Body of pancreas (tissue), 4 donors: ENCODE measurements at places on chromosomes 4 and X.

DNA sequence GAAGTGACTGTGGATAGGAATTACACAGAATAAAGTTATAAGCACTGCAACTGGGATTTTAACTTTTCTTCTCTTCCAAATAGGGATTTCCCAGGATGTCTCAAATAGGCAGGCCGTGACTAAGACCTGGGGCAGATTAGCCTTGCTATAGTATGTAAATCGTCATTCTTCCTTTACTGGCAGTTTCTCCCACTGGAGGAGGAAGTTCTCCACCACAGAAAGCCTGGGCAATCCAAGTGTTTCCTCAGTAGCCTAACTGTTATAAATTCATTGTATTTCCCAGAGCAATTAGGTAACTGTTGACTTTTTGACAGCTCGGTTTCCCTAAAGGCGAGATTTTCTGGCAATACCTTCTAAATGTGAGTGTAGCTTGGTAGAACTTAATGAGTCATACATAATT is at the start of gene TNIP3:
Gene TNIP3 (minus strand): TSS at position 31 of the 400 bp plus-strand sequence. CDS start 196 bp downstream, outside the sequence.
- no peak for DNase-seq

GRCh38 chrX:106170318-106170717 is 2.2 kb downstream of the PWWP3B start:
- peak; percentile 47 for DNase-seq

DNA sequence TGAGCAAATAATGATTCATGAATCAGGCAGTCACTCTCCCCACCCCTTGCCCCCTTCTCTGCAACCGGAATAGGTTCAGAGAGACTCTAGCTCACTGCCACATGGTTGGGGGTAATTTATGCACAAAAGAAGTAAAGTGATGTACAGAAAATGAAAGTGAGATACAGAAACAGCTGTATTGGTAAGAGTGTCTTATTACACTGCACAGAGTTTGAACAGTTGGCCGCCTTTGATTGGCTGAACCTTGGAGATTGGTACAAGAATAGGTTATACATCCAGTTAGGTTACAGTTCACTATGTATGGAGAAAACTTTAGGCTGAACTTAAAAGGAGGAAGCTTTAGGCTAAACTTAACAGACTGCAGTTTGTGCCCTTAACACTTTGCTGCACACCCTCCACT is 34.6 kb upstream of the DIAPH2 start:
- DNase-seq, result no peak

GRCh38 chr4:22315628-22316027 is 200.2 kb downstream of the ADGRA3 start:
- DNase-seq, result no peak

DNA sequence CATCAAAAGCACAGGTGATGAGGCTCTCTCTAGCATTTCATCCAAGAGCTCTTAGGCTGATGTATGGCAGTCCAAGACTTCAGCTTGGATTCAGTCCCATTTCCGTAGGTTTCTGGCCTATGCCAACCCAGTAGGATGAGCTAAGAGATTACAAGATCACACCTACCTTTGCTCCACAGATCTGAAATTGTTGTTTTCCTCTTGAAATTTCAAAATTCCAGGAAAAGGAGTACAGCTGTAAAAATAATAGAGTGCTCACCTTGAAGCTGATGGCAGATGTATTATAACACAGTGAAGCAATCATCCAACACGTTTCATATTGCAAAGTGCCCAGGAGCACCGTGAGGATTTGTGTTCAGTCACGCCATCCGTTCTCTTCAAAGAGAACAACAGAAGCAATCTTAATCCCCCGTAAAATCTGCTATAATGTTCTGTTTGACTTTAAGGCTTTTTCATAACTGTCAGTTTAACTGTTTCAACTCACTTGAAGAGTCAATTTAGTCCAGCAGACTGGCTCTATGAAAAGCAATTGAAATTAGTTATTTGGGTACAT is 137.5 kb downstream of the CPE start:
- no peak for DNase-seq
